Activated CD4-positive, alpha-beta T cell treated with anti-CD3 and anti-CD28 coated beads for 48 hours (primary cell): ENCODE measurements at places on chromosomes 5 and 9.
A peak's percentile ranks its signal among the peaks of the same experiment; 100 is the strongest.

- no peak for DNase-seq
Observed at GRCh38 chr5:115577329-115577728, 24.9 kb downstream of the TICAM2 start.

DNA sequence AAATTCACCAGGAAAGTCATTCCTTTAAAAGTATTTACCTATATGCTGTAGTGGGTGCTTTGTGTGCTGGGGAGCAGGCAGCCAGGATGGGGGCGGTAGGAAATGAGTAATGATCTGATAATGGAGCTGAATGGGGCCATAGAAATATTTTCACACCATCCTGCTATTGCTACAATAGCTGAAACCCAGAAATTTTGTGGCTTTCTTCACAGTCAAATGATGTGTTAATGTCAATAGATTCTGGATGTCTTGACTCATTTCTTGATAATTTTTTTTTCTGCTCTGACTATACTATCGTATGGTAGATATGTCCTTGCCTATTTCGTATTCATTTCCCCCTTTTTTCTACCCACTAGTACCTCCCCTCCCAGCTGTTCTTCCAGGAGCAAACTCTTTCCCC, 59.5 kb downstream of the RORB start:
- DNase-seq: peak; percentile 43

- DNase-seq: no peak
Observed at GRCh38 chr5:93960042-93960441, 218.6 kb upstream of the POU5F2 start.

DNA sequence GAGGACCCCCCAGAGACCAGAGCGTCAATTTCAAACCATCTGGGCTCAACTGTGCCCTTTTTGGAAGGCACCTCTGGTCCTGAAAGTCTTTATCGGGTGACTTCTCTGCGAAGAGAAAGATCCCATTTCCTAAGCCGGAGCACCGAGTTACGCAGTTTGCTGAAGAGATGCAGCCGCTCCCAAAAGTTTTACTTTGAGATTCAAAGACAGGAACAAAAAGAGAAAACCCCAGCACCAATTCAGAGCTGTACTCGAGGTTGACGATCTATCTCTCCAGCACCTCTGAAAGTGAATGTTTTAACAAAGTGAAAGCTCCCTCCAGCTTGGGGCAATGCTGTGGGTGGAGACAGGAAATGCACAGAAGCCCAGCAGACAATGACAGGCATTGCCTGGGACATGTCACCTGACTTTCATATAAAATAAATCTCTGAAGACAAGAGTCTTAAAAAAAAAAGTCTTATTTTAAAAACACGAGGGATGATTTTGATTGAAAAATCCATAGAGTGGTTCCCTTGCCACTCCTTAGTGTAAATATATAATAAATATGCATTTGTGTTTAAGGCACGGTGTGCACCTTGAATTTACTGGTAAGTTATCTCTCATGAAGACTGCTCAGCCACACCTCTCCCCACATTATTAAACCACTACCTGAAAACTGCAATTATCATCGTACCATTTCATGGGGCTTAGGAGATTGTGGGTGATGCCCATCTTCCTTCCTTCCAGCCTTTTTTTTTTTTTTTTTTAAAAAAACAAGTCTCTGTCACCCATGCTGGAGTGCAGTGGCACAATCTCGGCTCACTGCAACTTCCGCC, 79.9 kb downstream of the FNBP1 start:
- DNase-seq: peak; percentile 81

- DNase-seq: no peak
Observed at GRCh38 chr5:146078566-146078965, 26.8 kb downstream of the PLAC8L1 start.

DNA sequence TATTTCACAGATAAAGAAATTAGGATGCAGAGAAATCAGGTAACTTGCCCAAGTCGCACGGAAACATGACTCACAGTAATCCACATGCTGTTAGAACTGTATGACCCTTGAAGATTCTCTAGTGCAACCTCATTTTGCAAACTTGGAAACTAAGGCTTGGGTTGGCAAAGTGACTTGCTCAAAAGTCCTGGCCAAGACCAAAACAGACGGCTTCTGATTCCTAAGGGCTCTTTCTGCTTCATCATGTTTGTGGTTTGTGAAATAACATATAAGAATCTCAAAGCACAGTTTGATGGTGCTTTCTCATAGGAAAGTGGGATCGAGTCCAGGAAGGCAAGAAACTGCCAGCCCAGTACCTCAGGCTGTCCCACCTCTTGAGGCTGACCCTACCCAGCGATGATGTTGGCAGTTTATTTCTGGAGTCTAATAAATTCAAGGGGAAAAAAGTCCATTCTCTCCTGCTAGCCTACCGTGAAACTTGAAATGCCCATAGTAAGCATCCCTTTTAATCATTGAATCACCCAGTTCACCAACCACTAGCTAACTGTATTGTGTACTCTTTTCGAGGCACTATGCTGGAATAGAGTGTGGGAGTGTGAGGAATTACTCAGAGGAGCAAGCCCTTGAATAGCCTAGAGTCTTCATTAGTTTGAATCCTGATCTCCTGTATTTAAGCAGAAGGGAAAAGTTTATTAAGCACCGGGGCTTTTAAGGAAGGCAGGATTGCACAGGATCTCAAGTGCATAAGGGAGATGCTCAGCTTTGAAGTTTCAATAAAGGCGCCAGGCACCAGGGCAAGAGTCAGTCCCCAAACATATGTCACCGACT, 14.1 kb downstream of the CAPSL start:
- peak; percentile 23 for DNase-seq

GRCh38 chr5:118249386-118249785, 739.0 kb downstream of the DTWD2 start:
- no peak for DNase-seq

- DNase-seq: no peak
Observed at GRCh38 chr9:72588336-72588735, 66.9 kb downstream of the TMC1 start.

DNA sequence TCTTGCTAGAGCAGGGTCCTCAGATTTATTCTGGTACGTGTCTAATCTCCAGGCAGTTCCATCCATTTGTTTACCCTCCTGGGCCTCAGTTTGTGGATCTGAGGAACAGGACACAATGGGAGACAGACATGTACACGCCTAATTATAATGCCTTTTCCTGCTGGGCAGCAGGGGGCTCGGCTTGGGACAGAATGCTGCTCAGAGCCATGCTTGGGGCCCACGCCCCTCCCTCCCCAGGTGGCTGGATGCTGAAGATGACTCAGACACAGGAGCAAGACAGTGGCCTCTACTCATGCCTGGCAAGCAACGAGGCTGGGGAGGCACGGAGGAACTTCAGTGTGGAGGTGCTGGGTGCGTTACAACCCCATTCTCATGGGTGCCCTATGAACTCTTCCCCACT, 72.7 kb upstream of the ASS1 start:
- no peak for DNase-seq

DNA sequence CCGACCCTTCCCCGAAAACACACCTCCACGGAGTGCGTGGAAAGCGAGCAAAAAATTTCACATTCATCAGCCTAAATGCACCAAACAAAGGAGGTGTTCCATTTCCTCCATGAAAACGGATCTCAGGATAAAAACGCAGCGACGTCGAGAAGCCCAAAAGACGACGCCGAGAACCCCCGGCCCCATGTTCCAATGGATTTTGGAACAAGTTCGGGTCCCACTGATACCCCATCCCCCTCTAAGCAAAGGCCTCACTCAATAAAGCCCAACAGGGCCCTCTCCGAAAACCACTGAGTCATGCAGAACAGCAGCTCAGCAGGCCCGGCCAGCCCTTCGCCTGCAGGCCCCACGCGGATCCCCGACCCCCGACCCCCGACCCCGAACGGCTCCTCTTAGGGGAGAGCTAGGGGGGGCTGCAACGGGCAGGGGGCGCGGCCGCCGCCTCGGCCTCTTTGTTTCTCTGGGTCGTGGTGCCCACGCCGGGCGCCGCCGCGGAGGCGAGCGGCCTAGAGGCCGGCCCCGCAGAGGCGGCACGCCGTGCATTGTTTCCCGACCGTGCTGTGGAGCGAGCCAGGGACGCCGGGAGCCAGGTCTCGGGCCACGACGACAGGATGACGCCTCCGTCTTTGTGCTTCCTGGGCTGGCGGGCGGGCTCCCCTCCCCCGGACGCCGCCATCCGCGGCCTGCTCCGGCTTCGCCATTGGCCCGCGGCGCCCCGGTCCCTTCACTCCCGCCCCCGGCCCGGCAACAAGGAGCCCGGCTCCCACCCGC, 915 bp downstream of the ZFAND5 start:
- DNase-seq: peak; percentile 78

GRCh38 chr5:159096243-159096923, 3.3 kb downstream of the EBF1 start:
- DNase-seq: no peak

GRCh38 chr5:139549162-139549894, 11.8 kb upstream of the UBE2D2 start:
- no peak for DNase-seq

DNA sequence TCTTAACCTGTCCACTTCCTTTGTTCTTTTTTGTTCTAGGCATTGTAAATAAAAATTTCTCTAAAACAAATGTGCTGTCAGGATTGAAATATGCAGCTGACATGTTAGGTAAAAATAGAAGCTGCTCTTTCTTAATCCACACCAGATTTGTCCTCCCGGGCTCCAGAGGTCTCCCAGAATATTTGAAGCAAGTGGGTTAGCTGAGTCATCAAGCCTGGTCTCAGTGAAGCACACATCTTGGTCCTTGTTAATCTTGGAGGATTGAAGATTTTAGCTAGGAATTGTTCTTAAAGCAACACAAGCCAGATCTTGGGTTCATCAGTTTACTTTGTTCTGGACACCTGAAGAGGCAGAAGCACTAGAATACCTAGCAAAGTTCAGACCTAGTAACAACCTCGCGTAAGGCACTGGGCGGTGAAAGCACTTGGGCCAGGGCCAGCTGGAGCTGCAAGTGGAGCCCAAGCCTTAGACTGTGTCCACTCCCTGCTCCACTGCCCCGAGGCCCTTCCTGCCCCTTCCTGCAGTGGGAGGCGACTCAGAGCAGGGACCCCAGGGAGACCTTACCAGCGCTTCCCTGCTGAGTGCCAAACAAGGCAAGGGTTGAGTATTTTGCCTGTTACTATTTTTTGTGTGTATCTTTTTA, 36.5 kb downstream of the HABP4 start:
- DNase-seq: no peak

GRCh38 chr5:169336242-169336641, 35.3 kb upstream of the SLIT3 start:
- no peak for DNase-seq

- no peak for DNase-seq
Observed at GRCh38 chr5:125411071-125411743, 664.8 kb upstream of the ZNF608 start.

- DNase-seq: no peak
Observed at GRCh38 chr5:80069251-80069800, 34.2 kb downstream of the THBS4 start.

DNA sequence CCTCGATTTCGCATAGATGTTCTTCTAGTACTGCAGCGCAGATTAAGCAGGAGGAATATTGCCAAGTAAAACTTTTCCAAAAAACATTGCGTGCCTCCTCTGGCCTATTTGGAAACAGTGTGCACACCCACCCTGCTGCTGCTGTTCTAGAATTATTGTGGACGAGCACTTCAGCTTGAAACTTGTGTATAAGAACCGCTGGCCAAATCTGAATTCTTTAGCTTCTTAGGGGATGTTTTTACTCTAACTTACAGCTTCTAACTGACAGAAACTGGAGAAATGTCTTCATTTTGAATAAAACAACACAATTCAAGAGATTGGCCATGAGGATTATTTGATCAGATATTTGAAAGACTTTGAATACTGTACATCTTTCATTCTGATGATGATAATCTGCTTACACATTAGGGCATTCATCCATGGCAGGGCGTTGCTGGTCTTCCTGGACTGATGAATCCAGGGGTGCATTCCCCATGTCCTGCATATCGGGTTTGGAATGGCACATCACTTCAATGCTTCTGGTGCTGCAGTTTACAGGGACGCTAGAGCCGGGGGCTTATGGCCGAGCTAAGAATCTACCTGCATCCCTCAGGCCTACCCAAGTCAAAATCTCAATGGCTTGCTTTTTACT, 6.5 kb downstream of the ADAMTS16 start:
- no peak for DNase-seq
